ENCODE measurements at places on chromosomes 1 and 21. TPM values are rescaled to one million over a fixed set of nuclear protein-coding genes. Genes with fewer than 3 reads are reported as not detected.

C1orf185 gene
- not detected for total RNA-seq

GBP5 gene
- total RNA-seq: 62.4 TPM

DISP3 gene
- 0.21 TPM for total RNA-seq

NBPF10 gene
- total RNA-seq: 3.3 TPM

TINAGL1 gene
- total RNA-seq: not detected

CERS2 gene
- 84.8 TPM for total RNA-seq

CELA3A gene
- total RNA-seq: not detected

BSND gene
- not detected for total RNA-seq

LRRC53 gene
- not detected for total RNA-seq

RHD gene
- total RNA-seq: 1.2 TPM
